ENCODE measurements at places on chromosomes 4 and X.

GRCh38 chr4:93633721-93634120, 194.8 kb upstream of the ATOH1 start:
- no peak for DNase-seq

DNA sequence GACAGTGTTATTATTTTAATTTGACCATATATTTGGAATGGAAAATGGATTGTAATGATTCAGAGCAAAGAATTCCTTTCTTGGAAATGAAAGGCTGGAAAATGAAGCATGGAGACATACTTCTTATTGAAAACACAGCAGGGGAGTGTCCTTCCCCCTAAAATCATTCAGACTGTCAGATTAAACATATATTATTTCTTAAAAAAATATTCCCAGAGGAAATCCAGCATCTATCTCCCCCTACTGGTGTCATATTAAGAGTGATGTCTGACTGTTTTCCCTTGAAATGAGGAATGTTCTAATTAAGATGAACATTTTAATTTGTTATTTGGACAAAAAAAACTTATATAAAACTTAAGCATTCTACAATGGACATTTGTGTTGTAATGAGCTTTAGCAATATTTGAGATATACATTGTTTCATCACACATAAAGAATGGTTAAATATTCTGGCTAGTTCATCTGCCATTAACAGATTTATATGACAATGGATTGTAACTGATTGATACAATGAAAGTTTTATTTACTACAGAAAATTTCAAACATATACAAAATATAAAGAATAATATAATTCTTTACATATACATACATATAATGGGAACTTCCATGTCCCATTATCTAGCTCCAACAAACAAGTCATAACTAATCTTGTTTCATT, 264.6 kb downstream of the SPRY1 start:
- DNase-seq = no peak

- DNase-seq = no peak
These were observed 124.8 kb downstream of the ANTXR2 start for GRCh38 chr4:79948261-79948660.

DNA sequence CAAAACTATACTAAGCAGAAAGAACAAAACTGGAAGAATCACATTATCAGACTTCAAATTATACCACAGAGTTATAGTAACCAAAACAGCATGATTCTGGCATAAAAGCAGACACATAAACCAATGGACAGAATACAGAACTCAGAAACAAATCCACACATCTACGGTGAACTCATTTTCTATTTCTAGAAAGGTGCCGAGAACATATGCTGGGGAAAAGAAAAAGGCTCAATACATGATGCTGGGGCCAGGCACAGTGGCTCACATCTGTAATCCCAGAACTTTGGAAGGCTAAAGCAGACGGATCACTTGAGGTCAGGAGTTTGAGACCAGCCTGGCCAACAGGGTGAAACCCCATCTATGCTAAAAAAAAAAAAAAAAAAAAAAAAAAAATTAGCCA, 52.7 kb downstream of the ATRX start:
- DNase-seq = no peak

- no peak for DNase-seq
These were observed 1512.0 kb downstream of the ARAP2 start for GRCh38 chr4:34732176-34732950.

GRCh38 chrX:71292669-71293365, 8.7 kb upstream of the ITGB1BP2 start:
- DNase-seq = no peak

GRCh38 chr4:20106921-20107320, 144.8 kb upstream of the SLIT2 start:
- DNase-seq = no peak

GRCh38 chrX:24465532-24465865, 413 bp downstream of the PDK3 start:
- DNase-seq = no peak

DNA sequence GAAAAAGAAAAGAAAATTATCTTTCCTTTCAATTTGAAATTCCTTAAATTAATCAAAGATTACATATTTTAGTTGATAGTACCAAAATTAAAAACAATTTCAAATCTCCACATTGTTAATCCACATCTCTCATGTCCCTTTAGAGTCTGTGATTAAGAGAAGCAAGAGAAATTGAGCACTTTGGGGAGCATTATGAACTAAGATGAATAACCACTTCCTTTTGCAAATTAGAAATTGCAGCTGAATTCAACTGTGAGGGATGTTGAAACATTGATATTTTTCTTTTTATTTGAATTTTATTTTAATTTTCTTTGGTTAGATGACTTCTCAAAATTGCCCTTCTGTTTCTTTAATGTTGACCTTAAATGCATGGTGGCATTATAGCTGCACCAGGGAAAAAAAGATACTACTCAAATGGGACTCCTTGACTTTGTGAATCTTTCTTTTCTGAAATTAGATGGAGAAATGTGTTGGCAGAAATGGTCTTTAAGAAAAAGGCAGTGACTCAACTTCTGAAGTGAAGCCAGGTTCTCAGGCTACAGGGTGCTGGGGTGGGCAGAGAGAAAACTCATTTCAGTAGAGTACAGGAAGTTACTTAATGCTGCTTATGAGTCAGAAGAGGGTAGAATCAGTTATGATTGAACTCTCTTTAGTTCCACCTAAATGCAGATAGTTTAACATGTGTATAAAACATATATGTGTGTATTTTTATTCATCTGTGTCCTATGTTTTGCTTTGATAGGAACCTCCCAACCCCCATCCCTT, 92.0 kb upstream of the TNIP3 start:
- DNase-seq = peak; percentile 45

GRCh38 chrX:25166546-25166945, 150.8 kb upstream of the ARX start:
- no peak for DNase-seq

DNA sequence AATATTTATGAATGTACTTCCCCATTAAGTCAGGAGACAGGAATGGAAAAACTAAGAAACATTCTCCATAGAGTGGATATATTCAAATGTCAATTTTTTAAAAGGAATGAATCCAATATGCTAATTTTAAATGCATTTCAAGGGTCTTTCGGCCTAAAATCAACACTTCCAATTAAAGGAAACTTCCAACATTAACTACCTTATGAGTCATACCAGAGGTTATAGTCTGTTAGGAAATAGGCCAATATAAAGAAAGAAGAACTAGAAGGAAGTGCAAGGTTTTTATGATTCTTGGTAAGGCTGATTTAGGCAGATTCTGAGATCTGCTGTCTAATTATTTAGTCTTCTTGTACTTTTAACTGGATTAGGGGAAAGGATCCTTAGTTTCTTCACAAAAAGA, 260.1 kb upstream of the EDNRA start:
- no peak for DNase-seq

GRCh38 chrX:16966752-16967448, 20.4 kb downstream of the REPS2 start:
- no peak for DNase-seq

GRCh38 chr4:56783986-56784385, 37.5 kb downstream of the SPINK2 start:
- no peak for DNase-seq

GRCh38 chrX:120768681-120769080, 107.0 kb downstream of the CT47B1 start:
- DNase-seq = no peak

- DNase-seq = peak; percentile 38
These were observed 67.5 kb downstream of the COQ2 start for GRCh38 chr4:83216959-83217683.

DNA sequence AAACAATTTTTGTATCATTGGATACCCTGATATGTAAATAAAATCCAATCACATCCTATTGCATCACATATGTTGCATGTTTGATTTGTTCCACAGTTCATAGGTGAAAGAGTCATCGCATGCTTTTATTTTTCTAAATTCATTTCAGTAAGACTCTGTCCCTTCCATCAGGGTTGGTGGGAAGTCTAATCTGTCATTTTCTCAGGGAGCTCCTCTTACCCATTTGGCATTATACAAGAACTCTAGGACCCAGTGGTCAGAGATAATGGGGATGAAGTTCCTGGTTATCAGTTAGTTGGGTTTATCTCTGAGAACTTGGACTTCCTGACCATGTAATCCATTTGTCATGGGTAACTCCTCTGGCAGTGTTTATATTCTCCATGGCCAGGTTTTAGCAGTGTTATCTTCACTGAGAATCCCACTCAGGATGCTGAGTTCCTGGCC, 227.1 kb upstream of the JADE1 start:
- DNase-seq = no peak

DNA sequence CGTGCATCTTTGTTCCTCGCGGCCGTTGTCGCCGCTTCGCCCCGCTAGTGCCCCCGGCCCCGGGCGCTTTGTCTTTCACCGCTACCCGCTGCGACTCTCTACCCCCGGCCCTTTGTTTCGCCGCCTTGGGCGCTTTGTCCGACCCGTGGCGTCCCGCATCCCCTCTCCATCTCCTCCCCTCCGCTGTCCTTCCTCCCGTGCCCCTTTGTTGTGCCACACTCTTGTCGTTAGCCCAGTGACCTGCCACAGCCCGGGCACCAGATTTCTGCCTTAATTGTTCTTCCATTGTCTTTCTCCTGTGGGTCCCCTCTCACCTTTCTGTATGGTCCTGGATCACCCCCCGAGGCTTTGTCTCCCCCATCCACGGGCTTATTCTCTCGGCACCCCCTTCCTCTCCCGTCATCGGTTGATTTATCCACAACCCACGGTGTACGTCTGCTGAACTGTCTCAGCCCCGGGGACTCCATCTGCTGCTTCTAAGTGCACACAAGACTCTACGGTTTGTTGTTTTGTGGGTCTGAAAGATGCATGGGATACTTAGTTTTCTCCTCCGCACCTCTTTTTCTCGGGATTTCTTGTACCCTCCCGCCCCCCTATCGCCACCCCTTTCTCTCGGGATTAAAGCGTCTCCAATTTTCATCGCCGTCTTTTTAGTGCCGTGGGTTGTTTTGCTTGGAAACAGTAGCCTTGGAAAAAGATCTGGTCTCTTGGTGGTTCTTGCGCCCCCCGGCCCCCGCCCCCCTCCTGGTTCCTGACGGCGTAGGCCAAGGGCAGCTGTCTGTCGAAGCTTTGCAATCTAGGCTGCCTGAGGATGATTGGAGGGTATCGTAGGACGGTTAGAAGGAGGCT, 783 bp downstream of the RBPJ start:
- peak; percentile 66 for DNase-seq

- no peak for DNase-seq
These were observed 466.8 kb upstream of the FAM241A start for GRCh38 chr4:111678479-111678878.

DNA sequence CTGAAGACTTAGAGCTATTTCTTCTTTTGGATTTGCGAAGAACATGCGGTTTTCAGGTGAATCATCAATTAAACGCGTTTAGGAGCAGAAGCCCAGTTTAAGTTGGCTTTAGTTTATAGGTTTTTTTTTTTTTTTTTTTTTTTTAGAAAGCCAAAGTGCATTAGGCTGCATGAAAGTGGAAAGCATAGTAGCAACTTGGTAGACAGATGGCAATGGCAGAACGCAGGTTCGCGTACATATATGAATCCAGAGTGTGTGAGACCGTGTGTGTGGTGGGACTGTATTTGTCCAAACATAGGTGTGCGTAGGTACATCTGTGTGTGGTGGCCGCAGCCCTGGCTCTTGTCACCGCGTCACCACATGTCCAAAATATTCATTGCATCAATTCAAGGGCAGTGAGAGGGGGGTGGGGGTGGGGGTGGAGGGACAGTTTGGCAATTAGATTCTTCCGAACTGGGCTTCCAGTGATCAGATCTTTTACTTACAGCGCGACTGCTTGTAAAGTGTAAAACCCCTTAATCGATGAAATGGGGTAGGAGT, 901 bp downstream of the JADE1 start:
- peak; percentile 61 for DNase-seq

DNA sequence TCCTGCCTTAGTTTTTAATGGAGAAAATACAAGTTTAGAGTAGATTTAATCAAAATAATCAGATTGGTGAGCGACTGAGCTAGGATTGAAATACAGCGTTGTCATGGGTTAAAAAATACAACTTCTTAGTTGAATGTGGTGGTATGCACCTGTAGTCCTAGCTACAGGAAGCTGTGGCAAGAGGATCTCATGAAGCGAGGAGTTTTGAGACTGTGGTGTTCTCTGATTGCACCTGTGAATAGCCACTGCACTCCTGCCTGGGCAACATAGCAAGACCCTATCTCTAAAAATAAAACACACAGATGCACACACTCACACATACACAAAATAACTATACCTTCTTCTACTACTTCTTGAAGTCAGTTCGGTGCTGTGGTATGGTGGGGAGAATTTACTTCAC, 19.8 kb upstream of the GBA3 start:
- no peak for DNase-seq

- no peak for DNase-seq
These were observed 71.9 kb upstream of the STK26 start for GRCh38 chrX:131951166-131951565.

- DNase-seq = no peak
These were observed 113.6 kb upstream of the CBLL2 start for GRCh38 chrX:22159071-22159470.

DNA sequence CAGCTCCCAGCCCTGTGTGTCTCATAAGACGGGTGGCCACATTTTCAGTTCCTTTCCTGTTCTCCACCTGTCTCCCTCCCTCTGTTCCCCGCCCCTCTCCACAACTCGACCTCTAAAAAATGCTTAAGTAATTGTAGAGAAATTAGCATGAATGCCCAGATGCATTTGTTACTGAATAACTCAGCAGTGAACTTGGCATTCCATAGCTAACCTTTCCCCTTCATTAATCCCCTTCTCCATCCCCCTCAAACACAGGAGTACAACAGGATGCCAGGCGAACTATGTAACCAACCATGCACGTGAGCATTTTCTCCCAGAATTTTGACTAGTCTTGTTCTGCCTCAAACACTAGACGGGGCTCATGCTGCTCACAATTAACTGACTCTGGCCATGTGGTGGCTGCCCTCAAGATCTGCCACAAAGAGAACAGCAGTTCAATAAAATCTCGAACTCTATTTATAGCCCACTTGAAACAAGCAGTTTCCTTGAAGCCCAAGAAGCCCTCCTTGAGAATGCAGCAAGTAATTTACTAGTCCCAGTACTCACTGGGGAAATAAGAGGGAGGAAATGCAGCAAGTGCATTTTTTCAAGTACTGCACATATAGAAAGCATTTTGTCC, 351.2 kb downstream of the ARHGAP24 start:
- no peak for DNase-seq

- no peak for DNase-seq
These were observed 1454.1 kb downstream of the PCDH19 start for GRCh38 chrX:98956014-98956413.

GRCh38 chr4:25795091-25795490, 67.7 kb downstream of the SEL1L3 start:
- no peak for DNase-seq

GRCh38 chr4:152747444-152747843, 32.1 kb downstream of the TIGD4 start:
- DNase-seq = no peak

DNA sequence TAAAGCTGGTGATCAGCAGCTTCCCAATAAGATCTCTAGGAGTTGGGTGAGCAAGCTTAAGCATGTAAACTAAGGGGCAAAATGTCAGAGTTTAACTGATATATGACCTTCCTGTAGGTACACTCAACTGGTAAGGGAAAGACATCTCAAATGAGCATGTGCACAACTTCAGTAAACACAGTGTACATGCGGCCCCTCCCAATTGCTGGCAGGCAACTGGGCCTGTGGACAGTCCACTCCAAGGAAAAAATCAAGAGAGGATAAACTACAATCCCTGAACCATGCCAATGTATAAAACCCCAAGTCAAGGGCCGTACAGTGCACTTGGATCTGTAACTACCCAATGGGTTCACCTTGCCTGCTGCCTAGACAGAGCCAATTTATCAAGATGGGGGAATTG, 4.9 kb upstream of the NAA11 start:
- no peak for DNase-seq
